ENCODE measurements at places on chromosomes 6 and 20.

- DNase-seq: peak; percentile 55
These were observed 16.4 kb upstream of the HMGN4 start for GRCh38 chr6:26521600-26522391.

- DNase-seq: no peak
These were observed 11.7 kb upstream of the FRK start for GRCh38 chr6:116072368-116072767.

- DNase-seq: no peak
These were observed 173.6 kb upstream of the ARG1 start for GRCh38 chr6:131399433-131399832.

DNA sequence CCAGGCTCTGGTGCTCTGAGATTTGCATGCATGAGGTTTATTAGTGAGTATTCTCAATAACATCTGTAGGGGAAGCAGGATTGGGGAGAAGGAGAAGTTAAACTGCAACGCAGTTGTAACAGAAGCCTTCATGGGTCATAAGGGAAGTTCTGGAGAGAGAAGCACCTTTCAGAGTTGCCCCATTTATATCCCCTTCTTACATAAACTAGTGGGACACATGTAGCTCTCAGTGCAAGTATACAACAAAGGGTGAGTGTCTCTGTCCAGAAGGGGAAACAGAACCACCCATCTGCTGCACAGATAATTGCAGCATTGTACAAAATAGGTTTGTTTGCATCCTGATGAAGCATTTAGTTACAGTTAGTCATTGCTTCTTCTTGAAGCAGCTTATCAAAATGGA, 4.3 kb upstream of the ADGB start:
- DNase-seq: no peak

GRCh38 chr6:36285187-36285671, 15.4 kb downstream of the PNPLA1 start:
- DNase-seq: no peak

DNA sequence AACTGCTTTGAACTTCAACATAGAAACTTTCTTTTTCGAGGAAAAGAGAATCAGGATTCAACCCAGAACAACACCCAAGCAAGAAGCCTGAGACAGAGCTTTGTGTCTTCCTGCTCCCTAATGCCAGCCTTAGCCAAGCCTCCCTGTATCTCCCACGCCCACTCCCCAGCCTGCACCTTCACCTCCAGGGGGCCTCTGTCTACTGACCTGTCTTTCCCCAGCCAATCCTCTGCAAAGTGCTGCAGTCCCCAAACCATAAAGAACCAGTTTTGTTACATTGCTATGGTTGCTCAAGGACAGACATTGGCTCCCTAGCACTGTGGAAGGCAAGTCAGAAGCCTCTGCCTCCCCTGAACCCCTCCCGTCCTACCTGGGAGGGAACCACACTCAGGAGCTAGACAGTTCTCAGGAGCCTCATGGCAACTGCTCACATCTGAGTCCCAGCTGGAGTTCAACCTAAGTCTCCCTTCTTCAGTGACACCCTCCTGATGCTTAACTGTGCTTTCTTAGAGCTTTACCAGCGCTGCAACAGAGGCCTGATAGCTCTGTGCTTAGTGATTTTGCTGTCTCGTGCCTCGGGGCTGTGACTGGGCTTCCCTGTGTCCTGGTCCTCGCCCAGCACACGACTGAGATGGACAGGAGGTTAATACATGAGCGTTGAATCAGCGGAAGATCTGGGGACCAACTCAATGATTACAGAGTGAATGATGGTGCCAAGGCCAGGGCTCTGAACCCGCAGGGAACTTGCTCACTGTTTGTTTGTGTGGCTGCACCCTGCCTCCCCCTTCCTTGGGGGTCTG, 101.5 kb upstream of the DUSP22 start:
- no peak for DNase-seq

GRCh38 chr6:24897186-24897585, 38.6 kb downstream of the RIPOR2 start:
- DNase-seq: no peak

- DNase-seq: no peak
These were observed 376.1 kb upstream of the OPRM1 start for GRCh38 chr6:153662982-153663381.

DNA sequence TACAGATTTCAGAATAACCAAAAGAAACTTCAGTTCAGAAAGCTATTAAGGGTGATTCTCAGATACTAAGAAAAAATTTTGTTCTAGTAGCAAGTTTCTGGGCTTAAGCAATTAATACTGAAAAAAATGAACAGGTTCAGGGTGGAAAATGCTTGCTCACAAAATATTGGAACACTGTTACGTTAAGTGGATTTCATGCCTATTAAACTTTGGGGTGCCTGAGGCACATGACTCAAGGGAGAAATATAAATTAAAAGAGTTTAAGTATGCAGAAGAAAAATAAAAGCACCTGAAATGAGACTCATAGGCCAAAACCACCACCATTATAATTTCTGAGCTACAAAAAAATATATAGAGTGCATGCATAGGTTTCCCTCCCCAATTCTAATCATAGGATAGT, 32.3 kb upstream of the HSF2 start:
- DNase-seq: no peak

DNA sequence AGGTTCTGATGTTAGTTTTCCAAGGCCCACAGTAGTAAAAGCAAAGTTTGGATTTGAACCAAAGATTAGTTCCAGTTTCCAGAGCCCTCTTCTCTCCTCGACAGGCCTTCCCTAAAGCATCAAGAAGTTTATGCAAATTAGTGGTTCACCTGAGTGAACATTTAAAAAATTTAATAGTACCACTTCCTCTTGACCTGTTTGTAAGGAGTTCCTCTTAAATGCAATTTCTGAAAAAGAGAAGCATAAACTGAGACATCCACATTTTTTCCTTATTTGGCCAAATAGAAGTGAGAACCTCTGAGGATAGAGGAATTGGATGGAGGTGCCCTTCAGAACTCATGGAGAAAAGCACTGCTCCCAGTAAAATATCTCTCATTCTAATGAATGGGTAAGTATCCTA, 1.2 kb upstream of the DSE start:
- DNase-seq: peak; percentile 18

DNA sequence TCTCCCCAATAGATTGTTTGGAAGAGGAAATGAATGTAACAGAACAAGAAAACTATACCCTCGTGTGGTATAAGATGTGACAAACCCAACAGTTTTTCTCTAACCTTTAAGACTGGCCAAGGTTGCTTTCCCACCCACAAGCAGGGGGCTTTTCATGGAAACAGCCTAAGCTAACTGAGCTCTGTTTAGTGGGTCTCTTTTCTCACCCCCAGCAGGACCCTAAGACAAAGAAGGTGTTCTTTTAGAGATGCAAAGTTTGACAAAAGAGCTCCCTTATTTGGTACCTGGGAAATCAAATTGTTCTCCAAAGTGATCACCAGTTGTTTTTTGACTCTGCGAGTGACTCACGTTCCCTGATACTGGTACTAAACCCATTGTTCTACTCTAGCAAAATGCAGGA, 59.1 kb downstream of the MBOAT1 start:
- DNase-seq: no peak

GRCh38 chr20:10115021-10115420, 80.2 kb downstream of the ANKEF1 start:
- peak; percentile 87 for DNase-seq

DNA sequence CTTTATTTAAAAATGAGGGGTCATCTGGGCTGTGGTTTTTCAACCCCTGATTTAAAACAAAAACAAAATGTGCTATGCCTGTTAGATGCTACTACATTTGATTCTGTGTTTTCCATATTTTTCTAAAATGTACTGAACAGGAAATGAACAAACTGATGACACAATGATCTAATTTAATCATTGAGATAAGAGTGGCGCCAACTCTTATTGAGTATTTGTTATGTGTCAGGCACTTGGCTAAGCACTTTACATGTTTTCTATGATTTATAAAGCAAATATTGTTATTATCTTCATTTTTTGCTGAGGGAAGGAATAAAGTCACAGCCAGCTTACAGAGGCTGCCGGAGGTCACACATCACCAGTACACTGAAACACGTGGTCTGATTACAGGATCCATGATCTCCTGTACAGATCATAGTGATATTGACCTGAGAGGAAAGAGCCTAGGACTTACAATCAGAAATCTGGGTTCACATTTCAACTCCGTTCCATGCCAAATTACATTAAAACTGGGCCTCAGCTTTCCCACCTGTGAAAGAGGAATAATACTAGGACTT, 166.7 kb downstream of the ESR1 start:
- no peak for DNase-seq

DNA sequence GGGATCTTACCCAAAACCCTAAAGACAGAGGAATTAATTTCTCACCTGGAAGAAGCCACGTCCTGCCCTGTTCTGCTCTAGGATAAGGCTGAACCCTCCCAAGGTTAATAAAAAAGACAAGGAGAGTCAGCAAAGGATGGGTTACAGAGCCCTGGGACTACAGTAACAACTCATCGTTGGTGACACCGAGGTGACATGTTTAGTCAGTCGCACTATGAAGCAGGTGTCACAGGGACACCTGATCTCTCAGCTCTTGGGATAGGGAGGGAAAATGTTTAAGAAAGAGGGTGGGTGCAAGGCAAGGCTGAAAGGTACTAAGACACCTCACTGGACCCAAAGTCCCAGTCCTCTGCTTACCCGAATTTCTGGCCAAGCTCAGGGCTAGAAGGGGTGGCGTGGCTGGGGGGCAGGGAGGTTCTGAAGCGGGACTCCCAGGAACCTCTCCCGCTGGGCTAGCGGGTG, 562 bp downstream of the MOCS1 start:
- no peak for DNase-seq

- no peak for DNase-seq
These were observed 67.4 kb downstream of the KIF16B start for GRCh38 chr20:16505894-16506293.

- no peak for DNase-seq
These were observed 17.0 kb upstream of the CLPSL2 start for GRCh38 chr6:35759426-35759825.

GRCh38 chr20:23132293-23132929, 46.3 kb upstream of the CD93 start:
- DNase-seq: no peak

DNA sequence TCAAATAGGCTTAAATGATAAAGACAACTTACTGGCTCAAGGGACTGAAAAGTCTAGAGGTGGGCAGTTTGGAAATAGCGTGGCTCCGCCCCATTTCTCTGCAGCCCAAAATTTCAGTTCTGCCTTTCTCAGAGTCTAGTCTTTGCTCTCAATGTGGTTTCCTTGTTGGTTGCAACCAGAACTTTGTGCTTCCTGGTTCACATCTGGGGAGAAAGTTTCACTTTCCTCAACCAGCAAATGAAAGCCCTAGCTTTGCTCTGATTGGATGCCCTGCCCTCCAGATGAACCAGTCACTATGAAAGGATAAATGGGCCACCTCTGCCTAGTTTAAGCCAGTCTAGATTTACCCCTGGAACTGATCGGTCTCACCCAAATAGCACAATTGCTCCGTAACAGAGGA, 14.9 kb downstream of the SYCP2L start:
- DNase-seq: no peak

- no peak for DNase-seq
These were observed 35.0 kb downstream of the NKAIN2 start for GRCh38 chr6:123838505-123839234.

DNA sequence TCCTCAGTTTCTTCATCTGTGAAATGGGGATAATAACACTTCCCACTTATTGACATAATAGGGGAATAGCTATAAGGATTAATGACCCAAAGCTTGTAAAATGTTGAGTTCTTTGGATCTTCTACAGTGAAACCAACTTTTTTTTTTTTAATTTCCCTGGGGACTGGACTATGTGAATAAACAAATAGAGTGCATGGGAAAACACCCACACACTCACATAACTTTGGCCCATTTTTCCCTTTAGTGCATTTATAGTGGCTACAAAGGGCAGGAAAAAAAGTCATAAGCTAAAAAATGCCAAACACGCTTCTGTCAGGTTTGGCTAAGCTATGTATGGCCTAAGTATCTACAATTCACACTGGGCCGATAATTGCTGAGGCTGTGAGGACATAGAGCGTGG, 406.2 kb upstream of the JAG1 start:
- no peak for DNase-seq

- DNase-seq: peak; percentile 71
These were observed 338.2 kb downstream of the SOX4 start for GRCh38 chr6:21931641-21932335.

DNA sequence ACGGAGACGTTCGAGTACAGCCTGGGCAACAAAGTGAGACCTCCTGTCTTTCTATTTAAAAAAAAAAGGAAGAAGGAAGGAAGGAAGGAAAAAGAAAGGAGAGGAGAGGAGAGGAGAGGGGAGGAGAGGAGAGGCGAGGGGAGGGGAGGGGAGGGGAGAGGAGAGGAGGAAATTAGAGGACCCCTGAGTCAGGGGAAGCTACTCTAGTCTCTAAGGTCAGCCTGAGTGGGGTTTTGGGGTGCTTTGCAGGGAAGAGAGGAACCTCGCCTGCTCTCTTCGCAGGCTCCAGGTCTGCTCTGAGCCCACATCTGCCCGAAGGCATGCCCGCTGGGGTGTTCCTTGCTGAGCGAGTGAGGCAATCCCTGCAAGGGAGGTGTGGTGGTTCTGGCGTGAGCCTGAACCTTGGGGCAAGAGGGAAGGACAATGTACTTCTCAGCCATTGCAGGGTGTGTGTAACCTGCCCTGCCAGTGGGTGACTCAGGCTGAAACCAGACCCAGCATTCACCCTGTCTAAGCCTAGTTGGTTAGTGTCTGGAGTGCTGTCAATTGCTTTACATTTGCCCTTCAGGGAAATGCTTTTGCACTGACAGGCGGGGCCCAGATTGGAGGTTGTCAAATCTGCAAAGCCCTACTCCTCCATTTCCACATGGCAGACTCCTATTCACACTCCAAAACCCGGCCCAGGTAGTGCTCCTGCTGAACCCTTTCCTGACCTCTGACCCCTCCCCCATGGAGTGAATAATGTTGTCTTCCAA, 15.3 kb upstream of the MMP9 start:
- DNase-seq: no peak

DNA sequence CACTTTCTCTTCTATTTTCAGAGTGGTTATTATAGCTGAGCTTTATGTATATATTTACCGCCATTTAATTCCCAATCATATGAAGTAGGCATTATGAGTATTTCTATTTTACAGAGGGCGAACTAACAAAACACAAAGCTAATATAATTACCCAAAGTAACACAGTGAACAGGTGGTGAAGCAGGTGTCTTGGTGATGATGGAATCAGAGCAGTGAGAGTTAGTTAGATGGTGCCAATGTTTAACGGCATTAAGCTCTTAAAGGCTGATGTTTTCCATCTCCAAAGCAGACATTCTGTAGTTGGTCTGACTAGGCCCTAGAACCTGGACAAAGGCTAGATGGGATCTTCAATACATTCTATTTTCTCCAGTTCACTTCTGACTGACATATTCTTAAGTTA, 551.1 kb upstream of the SYNCRIP start:
- no peak for DNase-seq

DNA sequence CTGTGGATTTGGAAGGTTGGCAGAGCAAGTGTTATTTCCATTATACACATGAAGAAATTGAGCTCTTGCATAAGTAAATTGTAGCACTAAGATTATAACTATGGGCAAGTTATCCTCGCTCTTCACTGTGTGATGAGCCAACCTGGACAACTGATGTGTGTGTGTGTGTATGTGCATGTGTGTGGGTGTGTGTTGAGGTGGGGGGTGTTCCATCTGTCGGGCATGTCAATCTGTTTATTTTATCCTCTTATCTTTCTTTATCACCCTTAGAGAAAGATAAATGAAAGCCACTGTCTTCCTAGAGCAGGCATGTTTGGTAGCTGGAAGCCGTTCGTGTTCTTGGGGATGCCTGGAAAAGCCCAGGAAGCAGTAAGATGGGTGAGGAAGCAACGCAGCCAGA, 3.0 kb upstream of the DSP start:
- DNase-seq: no peak

GRCh38 chr20:16955971-16956370, 207.8 kb downstream of the OTOR start:
- DNase-seq: no peak

- no peak for DNase-seq
These were observed 182.4 kb downstream of the KHDC1L start for GRCh38 chr6:73042892-73043291.

All from astrocyte of the spinal cord (primary cell).